ENCODE measurements at places on chromosomes 6 and 20. TPM values are rescaled to one million over a fixed set of nuclear protein-coding genes. Genes with fewer than 3 reads are reported as not detected.

PTGIS gene
- not detected for total RNA-seq

PLA2G7 gene
- total RNA-seq: not detected

IL20RA gene
- not detected for total RNA-seq

IL17F gene
- total RNA-seq: not detected

OARD1 gene
- 47.9 TPM for total RNA-seq

ARFGEF3 gene
- total RNA-seq: not detected

GRCh38 chr6:39929733-39930461 is 4.4 kb downstream of the MOCS1 start:
- DNase-seq: no peak

DNA sequence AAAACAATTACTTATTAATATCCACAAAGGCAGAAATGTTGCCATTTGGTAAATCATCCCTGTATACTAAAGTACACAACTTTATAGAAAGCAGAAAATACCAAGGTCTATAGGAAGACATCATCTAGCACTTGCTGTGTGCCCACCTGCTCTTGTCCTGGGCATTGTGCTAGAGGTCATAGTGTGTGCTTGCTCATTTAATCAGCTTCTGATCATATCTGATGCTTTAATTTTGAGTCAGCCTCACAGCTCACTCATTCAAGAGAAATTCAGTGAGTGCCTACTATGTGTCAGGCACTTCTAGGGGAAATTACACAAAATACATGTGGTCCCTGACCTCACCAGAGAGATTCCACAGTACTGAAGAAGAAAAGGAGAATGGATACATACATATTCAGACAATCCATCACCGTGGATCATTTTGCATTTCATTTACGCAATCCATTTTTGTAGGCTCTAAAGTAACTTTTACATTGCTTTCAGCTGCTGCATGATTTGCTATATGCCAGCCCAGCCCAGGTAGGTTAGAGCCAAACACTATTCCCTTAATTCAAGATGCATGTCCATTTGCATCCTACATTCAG is 167.9 kb upstream of the MCHR2 start:
- DNase-seq: no peak

DNA sequence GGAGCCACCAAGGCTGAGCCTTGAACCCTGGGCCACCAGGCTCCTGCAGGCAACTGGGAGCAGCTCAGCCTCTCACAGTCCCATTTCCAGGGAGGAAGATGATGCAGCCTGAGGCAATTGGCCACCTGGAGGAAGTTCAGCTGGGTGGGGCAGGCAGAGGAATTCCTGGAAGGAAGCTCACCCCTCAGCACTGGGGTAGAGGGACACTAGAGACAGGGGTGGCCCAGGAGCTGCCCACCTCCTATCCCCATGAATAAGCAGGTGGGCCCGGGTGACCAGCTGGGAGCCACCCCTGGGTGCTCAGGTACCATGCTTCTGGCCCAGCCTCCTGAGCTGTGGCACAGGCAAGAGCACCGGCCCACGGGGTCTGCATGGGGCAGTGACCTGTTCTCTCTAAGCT is 3.6 kb upstream of the HSPA12B start:
- DNase-seq: no peak

- no peak for DNase-seq
These were observed 309.8 kb upstream of the SUPT3H start for GRCh38 chr6:45687570-45687969.

DNA sequence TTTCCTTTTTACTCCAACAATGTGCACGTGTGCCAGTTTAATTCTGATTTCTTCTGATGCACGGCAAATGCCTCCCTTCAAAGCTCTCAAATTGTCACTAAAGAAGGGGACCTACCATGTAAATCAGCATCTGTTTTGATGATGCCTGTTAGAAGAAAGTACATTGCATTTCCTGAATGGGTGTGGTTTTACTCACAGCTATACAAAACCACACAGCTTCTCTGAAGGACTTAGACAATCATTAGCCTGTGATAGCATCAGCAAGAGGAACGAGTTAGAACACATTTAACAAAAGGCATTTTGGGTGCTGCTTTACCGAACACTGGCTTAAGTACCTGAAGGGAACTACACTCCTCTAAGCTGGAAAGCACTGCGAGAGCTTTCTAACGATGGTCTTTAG is 109.4 kb downstream of the ATXN1 start:
- DNase-seq: no peak

- peak; percentile 83 for DNase-seq
These were observed 7.1 kb upstream of the CAPN11 start for GRCh38 chr6:44151348-44152108.

GRCh38 chr6:89321131-89321970 is 6.3 kb upstream of the GABRR2 start:
- DNase-seq: no peak

DNA sequence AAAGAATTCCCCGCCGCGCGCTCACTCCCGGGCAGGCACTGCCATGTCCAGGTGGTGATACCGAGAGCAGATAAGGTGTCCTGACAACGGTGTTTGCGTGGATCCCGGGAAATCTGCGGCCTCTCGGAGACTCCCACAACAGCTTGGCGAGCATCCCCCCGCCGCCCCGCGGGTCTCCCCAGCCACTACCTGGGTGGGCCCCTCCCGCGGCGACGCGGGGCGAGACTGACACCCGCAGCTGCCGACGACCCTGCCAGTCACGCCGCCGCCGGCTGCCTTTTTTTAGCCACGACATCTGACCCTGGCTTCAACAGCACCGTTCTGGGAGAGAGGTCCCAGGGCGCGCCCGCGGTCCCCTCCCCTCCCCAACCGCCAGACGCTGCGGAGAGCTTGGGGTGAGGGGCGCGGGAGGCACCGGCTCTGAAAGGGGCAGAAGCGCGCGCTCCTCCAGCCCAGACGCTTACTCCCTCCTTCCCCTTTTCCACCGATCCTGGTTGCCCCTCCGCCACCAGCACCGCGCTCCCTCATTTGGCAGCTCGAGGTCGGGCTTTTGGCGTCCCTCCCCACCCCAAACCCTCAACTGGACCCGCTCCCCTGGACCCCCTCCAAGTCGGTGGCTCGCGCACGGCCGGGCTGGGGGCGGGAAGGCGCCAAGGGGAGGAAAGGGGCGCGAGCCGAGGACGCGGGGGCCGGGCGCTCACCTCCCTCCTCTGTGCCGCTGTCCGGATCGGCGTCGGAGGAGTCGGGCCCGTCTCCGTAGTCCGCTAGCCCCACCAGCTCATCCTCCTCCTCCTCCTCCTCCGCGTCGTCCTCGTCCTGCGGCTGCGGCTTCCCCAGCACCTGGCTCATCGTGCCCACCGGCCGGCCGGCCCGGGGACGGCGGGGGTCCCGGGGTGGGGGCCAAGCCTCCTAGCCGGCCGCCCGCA is 665 bp downstream of the RRAGD start:
- peak; percentile 53 for DNase-seq

DNA sequence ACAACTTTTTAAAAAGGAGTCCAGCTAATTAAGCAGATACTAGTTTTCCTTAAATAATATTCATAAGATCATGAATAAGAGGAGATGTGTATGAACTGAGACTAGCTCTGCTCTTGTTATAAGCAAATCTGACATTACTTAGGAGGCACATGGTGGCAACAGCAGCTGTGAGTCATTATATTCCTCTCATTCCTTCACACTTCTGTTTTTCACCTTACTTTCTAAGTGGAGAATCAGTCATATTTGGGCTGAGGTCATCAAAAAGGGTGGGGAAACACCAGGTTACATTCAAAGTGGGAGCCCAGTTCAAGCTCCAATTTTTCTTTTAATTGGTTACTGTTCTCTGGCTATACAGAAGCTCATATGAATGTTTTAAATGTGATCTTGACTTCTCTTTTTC is 6.0 kb upstream of the RIPPLY2 start:
- DNase-seq: no peak

- no peak for DNase-seq
These were observed 18.2 kb upstream of the SRC start for GRCh38 chr20:37327748-37328147.

DNA sequence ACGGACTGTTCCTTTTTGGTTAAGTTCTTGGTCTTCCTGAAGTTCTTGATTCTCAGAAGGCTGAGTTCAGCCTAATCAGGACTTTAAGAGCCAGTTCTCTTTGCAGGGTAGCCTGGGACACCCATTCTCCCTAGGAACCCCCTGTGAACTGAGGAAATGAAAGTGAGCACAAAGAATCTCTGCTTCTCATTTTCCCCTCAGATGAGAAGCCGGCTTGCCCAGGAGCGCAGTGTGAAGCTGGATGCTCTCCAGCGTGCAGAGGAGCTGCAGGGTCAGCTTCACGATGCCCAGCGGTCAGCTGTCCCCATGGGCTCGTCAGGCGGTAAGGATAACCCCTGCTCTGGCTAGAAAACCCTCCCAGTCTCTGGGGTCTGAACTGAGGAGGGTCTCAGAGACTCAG is 34.0 kb downstream of the CD164 start:
- no peak for DNase-seq

DNA sequence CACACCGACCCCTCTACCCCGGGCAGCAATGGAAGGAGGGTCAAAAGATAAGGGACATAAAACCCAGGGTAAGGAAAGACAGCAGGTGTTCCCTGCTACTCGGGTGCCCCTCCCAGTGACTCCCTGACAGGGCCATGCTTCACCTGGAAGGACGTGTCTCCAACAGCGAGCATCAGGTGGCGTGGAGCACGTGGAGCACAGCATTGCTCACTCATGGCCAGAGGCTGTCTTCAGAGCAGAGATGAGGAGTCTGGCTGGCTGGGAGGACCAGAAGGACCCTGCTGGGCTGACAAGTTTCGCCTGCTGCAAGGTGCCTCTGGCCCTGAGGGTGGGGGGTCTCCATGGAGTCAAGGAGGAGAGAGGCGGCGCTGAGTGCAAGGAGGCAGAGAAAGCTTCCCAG is 15.3 kb upstream of the CDH22 start:
- no peak for DNase-seq

GRCh38 chr6:8900056-8900455 is 464.7 kb upstream of the SLC35B3 start:
- DNase-seq: no peak

All from OCI-LY7 (cell line).